ENCODE measurements at places on chromosomes 6 and 20.

- no peak for DNase-seq
These were observed 106.3 kb downstream of the BCAS1 start for GRCh38 chr20:53964067-53964466.

DNA sequence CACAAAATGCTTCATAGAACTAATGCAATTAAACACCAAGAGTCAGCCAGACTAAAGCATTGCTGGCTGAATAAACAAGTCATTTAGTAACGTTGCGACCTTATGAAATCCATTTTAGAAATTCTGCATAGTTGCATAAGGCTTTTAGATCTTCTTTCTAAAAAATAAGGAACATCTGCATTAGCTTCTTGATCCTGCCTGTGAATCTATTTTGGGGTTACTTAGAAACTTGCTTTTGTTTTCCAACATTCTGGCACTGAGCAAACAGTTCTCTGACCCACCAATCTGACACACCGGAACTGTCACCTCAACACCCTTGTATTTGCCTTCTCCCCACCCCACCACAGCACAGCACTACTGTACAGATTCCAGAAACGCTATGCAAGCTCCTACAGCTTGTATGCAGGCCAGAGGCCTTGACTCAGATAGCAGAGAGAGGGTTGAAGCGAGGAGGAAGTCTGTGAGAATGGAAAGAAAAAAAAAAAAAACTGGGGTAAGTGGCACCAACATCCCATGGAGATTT lies 55.0 kb downstream of the KIF13A start:
- no peak for DNase-seq

GRCh38 chr6:51531623-51532022 lies 555.8 kb downstream of the PKHD1 start:
- DNase-seq: no peak

- no peak for DNase-seq
These were observed 94.7 kb downstream of the SMOC2 start for GRCh38 chr6:168535711-168536110.

DNA sequence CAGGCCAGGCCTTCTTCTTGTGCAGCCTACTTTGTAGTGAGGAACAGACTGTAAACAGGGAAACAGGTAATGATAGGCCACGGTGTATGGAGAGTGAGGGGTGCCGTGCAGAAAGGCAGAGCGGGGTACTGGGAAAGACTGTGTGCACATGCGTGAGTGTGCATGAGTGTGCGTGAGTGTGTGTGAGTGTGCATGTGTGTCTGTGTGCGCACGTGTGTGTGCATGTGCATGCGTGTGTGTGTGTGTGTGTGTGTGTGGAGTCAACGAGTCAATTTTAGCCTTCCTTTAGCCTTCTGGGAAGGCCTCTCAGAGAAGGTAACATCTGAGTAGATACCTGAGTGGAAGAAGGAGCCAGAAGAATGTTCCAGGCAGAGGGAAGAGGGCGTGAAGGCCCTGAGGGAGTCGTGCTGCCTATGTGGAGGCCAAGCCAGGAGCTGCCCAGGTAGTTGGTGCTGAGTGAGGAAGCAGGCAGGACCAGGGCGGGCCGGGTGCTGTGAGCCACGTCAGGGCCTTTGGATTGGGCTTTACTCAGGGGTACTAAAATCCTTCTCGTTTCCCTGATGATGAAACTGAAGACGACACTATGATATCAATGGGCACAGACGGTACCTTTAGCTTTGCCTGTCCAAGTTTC lies 6.3 kb downstream of the APCDD1L start:
- no peak for DNase-seq

DNA sequence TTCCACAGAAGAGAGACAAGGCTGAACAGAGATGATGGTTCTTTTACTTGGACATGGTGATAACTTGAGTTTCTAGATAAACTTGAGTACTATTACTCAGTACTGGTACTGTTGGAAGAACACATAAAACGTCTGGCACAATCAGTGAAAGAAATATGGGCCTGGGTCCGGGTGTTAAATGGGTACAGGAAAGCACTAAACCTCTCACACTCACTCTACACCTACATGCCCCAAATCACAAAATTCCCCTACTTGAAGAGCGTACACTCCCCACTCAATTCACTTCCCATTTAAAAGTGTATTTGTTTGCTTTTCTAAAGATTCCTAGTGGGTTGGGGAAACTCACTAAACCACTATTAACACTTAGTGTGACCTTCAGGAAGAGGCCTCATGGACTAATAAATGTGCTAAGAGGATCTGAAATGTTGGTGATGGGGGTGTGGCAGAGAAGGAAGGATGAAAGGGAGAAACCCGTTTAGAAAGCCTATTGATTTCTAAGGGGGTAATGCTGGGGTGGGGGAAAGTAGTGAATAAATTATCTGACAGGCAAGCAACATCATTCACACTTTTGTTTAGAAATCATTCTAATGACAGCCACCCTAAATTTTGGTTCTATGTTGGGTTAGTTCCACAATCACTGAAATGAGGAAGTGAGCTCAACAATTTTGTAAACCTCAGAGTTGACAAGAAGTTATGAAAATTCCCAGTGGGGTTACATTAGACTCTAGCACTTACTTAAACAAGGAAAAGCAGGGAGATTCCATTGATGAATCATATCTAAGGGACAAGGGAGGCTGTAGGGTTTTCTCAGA lies 222.6 kb upstream of the MARCKS start:
- DNase-seq: no peak

DNA sequence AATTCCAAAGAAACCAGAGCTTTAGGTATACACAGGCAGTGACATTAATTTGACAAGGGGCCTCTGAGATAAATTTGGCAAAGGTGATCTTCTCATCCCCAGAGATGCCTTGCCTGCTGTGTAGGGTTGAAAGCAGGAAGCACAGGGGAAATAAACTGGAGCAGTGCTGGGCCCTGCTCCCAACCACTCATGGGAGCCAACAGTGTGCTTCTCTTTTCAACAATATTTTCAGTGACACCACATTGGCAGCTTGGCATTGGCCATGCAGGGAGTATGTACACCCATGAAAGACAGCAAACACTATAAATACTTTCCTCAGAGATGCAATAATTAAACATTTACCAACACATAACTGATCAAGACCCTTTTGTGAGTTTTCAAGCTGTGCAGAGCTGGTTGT lies 90.7 kb upstream of the F13A1 start:
- DNase-seq: no peak

GRCh38 chr6:97977084-97977483 lies 694.1 kb upstream of the MMS22L start:
- DNase-seq: no peak

- DNase-seq: no peak
These were observed 494.2 kb upstream of the JAG1 start for GRCh38 chr20:11168026-11168425.

GRCh38 chr6:2192976-2193375 lies 52.4 kb downstream of the GMDS start:
- no peak for DNase-seq

- DNase-seq: no peak
These were observed 41.4 kb upstream of the CCN2 start for GRCh38 chr6:131992557-131992956.

DNA sequence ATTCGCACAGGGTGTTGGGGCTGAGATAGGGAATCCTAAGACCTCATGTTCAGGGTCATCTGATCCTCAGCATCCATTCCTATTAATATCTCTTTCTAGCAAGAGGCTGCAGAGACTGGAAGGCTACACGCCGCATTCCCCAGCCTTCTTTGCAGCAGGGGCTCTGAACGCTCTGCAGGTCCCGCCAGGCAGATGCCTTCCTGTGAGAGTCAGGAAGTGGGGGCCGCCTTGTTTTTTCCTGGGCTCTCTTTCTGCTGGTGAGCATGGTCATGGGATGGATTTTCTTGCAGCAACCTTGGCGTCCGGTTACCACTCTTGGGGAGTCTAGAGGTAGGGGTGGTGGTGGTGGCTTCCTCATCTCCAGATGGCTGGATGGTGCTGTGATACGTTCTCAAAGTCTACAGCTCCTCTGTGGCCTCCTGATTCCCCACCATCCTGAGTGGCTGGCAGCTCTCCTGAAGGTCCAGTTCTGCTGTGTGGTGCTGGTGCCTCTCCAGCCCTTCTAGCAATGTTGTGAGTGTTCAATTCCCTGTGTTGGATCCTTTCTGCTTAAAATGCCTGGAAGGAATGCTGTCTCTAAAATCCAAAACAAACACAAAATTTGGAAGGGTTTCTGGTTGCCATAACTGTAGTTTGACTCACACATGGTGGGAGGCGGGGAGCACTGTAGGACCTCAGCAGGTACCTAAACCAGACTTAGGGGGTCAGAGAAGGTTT lies 111.9 kb downstream of the CEBPB start:
- DNase-seq: no peak

GRCh38 chr6:166728884-166729530 lies 102.0 kb upstream of the RPS6KA2 start:
- no peak for DNase-seq

All from activated CD8-positive, alpha-beta memory T cell treated with anti-CD3 and anti-CD28 coated beads for 4 hours (primary cell).